HuH-7 (cell line): ENCODE measurements at places on chromosomes 11 and 22.

DNA sequence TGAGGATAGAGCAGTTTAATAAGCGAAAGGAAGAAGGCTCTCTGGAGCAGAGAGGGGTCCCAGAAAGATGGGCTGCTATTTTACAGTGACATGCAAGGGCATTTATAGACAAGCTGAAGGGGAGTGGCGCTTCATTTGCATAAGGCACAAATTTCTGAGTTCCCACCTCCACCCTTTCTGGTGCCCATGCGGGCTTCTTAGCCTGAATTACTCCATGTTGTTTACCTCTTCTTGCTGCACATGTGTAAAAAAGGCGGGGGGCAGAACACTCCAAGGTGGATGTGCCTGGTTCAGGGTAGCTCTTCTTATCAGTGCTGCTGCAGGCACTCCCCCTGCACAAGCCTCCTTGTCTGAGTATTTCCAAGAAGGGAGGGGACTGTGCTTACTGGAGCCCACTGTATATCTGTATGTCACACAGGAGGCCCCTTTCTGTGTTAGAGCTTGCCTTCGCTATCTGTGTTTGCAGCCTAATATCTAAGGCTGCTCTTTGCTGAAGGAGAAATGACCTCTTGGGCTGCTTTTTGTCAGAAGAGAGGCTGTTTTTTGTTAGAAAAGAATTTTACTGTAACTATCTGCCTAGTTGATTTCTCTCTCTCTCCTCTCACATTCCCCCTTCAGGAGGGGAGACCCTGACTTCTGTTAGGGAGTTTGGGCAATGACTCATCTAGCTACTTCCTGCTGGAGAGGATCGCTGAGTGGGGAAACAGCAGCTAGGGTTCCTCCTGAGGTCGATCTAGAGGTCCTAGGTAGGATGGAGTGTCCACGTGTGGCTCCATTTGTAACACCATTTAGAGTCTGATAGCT is 1057.0 kb upstream of the CNTN5 start:
- DNase-seq = no peak

- no peak for DNase-seq
These were observed 77.1 kb upstream of the MTMR2 start for GRCh38 chr11:96001037-96001436.

- DNase-seq = no peak
These were observed 30.7 kb downstream of the KRTAP5-5 start for GRCh38 chr11:1660111-1660867.

DNA sequence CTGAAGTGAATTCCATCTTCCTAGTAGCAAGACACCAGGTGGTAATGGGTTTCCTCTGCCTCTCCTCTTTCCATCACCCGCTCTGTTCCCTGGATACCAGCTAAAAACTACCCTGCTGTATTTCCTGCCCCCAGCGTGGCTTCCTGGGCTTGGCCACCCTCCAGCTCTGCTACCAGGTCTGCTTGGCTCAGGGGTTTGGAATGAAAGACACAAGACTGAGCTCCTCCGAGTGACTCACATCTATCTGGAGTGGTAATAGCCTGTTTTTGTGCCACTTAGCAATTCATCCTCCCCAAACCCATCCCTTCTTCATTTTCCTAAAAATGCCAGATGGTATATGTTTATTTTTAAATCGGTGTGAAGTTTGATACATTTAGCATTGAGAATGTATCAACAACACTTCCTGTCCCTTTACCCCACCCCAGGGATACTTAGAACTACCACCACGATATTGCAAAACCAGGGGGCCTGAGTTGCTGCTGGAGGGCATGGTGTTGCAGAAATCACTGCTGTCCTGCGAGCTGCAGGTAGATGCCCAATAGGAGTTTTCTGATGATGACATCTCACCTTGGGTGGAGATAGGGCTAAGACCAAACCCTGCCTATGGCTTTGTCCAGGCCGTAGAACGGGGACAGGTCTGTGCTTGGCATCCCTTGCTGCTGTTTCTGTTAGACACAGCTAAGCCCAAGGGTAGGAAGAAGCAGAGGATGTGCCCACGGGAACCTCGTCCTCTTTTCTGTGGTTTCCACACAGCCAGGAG is 7.5 kb upstream of the MICAL3 start:
- no peak for DNase-seq

GRCh38 chr11:57397394-57397990 is 7.0 kb upstream of the PRG2 start:
- DNase-seq = no peak

GRCh38 chr22:36399472-36399778 is 11.7 kb upstream of the MYH9 start:
- no peak for DNase-seq

DNA sequence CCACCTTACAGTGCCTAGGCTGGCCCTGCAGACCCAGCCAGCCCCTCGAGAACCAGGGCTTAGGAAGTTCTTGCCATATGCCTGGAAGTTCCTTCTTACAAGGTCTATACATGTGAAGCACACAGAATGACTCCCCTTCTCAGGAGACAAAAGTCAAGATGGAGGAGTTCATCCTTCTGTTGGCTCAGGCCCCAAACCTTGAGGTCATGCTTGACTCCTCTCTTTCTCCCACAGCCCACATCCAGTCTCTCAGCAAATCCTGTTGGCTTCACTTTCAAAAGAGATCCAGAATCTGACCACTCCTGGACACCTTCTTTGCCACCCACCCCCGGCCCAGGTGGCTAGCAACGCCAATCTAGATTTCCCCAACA is 1.7 kb upstream of the CD248 start:
- DNase-seq = no peak

DNA sequence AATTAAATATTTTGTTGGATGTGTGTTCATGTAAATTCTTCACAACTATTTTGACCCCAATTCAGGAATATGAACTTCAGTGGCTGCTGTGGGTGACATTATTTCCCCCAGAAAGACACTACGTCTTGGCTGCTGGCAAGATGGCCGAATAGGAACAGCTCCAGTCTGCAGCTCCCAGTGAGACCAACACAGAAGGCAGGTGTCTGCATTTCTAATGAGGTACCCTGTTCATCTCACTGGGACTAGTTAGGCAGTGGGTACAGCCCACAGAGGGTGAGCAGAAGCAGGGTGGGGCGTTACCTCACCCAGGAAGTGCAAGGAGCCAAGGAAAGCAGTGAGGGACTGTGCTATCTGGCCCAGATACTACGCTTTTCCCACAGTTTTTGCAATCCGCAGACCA is 65.3 kb downstream of the ZBTB44 start:
- DNase-seq = no peak

DNA sequence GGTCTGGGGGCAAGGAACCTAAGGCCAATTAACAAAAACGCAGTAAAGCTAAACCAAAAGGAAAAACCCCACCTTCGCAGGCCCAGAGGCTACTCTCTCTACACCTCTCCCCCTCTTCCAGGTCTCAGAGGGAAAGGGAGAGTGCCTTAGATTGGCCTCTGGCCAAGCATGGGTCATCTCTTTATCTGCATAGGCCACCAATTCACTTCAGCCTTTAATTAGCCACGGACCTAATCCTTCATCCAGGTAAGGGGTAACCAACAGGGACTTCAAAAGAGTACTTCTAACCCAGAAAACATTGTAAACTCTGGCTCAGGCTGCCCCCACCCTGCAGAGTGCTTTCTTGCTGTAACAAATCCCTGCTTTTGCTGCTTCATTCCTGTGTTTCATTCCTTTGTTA is 9.4 kb downstream of the VSTM5 start:
- no peak for DNase-seq

DNA sequence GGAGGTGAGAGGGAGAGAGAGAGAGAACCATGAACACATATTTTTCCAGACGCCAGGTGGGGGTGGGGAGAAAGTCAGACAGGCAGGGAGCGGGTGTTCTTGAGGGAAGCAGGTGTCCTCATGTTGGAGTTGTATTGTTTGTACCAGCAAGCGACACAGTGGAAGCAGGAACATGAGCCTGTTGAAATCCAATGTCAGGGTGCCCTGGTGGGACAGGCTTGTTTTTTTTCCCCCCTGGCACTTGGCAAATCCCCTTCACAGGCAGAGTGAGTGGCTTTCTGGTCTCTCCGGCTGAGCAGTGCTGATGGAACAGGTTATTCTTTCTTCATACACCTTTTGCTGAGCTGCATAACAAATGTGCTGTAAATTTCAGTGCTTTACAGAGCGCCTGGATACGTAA is 125.6 kb downstream of the GRIK4 start:
- DNase-seq = no peak

GRCh38 chr11:70682056-70682455 is 283.7 kb downstream of the CTTN start:
- no peak for DNase-seq

- peak; percentile 21 for DNase-seq
These were observed 3.6 kb upstream of the OR2AT4 start for GRCh38 chr11:75100314-75100713.

DNA sequence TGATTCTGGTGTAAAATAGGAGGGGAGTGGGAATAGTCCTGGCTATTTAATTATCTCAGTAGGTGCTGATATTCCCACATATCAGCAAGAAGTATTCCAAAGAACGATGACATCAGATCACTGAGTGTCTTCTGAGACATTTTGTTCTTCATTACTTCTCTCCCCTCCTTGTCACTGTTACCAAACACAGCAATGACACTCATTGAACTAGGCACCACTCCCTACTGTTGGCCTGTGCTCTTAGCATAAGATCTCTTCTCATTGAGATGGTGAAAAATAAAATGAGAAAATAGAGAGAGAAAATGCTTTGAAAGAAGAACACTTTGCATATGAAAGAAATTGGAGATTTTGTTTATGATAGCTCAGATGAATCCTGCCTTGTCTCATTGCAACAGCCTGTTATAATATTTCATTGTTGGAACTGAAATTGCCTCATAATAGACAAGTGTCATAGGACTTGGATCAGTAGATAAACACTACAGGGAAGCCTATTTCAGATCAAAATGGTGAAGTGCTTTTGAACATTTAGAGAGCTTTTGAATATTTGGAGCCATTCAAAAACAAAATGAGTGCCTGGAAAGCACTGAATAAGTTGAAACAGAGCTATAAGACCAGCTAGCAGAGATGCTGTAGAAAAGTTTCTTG is 11.3 kb upstream of the ETS1 start:
- no peak for DNase-seq

GRCh38 chr11:119363851-119364590 is 17.5 kb downstream of the USP2 start:
- DNase-seq = peak; percentile 80

- no peak for DNase-seq
These were observed 16.4 kb upstream of the SCGB1A1 start for GRCh38 chr11:62402226-62402959.

GRCh38 chr11:109783014-109783413 is 310.2 kb upstream of the ZC3H12C start:
- no peak for DNase-seq

GRCh38 chr11:24747275-24748251 is 250.7 kb downstream of the LUZP2 start:
- DNase-seq = no peak

DNA sequence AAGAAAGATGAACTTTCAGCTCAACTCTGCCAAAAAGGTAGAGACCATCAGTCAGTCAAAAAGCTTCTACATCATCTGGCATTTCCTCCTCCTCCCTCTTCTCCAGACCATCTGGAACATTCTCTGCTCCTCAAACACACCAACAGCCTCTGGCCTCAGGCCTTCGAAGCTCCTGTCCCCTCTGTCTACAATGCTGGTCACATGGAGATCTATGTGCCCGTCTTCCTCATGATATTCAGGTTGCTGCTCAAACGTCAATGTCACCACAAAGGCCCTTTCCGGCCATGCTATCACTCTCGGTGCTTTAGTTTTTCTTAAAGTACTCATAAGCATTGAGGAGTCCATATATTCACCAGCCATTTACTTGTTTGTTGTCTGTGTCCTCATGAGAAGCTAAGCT is 146.2 kb downstream of the SPATA19 start:
- DNase-seq = no peak

GRCh38 chr11:45853332-45854219 is 6.3 kb downstream of the CRY2 start:
- DNase-seq = no peak

- no peak for DNase-seq
These were observed 286.0 kb upstream of the CTSC start for GRCh38 chr11:88623531-88623930.

- no peak for DNase-seq
These were observed 46.8 kb downstream of the BTG4 start for GRCh38 chr11:111465400-111465799.

DNA sequence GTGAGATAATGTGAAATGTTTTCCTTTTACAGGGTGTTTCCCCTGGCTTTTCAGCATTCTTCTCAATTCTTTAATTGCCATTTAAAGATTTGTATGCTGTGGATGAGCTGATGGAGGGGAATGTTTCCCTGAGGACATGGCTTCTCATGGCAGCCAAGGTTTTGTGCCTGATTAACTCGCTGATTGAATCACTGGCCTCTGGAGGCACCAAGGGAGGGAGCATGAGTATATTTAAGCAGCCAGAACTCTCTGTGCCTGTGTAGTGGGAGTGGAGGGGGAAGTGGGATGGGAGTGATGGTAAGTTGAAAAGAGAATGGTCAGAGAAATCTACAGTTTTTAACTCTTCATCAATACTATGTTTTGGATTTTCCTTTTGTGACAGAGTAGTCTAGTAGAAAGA is 88.7 kb downstream of the STIM1 start:
- DNase-seq = no peak

DNA sequence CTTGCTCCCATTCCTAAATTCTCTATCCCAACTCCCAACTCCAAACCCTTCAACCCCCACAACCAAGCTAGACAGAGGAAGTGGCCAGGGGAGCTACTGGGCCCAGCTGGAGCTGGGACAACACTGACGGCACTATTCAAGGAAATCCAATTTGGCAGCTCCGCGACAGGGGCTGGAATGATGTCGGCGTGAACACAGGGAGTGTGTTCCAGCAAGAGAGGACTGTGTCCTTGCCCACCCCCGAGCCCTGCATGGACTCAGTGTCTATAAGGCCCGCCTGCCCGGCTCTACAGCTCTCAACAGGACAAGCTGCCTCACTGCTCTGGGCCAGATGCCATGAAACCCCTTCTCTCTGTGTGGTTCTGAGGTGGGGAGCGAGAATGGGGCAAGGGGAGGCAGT is 11.3 kb downstream of the PCSK7 start:
- DNase-seq = no peak

DNA sequence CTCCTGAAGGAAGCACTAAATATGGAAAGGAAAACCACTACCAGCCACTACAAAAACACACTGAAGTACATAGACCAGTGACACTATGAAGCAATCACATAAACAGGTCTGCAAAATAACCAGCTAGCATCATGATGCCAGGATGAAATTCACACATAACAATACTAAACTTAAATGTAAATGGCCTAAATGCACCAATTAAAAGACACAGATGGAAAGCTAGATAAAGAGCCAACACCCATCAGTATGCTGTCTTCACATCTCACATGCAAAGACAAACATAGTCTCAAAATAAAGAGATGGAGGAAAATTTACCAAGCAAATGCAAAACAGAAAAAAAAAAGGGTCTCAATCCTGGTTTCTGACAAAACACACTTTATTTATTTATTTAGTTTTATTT is 171.7 kb downstream of the TTC28 start:
- no peak for DNase-seq
